ENCODE measurements at places on chromosomes 2 and 18.
A peak's percentile ranks its signal among the peaks of the same experiment; 100 is the strongest.

- DNase-seq: no peak
Measured at GRCh38 chr2:152542995-152543481, 174.2 kb downstream of the PRPF40A start.

DNA sequence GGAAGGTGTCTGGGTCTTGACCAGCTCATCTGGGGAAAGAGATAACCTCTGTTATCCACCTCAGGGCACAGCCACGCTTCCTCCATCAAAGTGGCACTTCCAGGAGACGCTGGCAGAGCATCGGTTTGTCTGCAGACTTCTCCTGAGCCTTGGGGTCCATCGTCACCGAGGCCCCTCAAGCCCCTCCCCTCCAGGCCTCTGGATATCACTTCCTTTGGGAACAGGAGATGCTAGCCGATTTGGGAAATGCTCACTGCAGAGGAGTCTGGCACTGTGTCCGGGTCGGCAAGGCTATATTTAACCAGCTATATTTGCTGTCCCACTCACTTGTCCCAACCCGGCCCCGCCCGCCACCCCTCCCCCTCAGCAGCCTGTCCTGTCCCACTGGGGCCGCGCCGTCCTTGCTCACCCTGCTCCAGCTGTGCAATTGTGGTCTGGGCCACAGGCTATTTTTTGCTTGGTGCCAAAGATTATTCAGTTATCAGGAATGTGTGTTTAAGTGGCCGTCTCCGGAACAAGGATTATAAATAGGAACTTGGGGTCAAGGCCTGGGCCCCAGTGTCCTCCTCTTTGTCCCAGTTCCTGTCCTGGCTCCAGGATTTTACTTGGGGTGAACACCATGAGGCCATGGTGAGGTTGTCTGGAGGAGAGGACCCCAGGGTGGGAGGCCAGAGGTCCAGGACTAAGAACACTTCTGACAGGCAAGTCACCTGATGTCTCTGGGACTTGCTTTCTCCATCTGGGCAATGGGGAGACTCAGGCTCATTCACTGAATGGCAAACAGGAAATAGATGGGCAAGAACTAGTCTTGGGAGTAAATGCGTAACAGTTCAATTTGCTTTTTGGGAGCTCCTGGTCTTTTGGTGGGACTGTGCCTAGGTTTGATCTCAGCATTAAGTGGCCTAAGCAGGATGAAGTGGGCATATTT, 263.6 kb downstream of the DYSF start:
- no peak for DNase-seq

GRCh38 chr2:222518570-222519381, 94.4 kb downstream of the SGPP2 start:
- DNase-seq: no peak

DNA sequence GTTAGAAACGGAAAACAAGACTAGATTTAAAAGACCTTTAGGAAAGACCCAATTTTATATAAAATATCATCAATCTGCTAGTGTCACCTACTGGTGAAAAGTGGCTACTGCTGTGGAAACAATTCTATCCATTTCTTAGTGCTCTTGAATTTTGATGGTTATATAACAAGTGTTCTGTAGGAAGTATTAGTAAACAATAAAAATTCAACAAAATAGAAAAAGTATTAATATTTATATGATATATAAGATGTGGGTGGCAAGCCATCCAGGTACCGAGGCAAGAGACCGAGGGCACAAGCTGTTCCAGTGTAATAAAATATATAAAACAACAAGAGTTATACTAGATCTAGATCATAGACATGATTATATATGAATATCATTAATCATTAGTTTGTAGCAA, 6.2 kb upstream of the TMEM87B start:
- peak; percentile 23 for DNase-seq

- no peak for DNase-seq
Measured at GRCh38 chr2:168538534-168538933, 82.5 kb downstream of the CERS6 start.

DNA sequence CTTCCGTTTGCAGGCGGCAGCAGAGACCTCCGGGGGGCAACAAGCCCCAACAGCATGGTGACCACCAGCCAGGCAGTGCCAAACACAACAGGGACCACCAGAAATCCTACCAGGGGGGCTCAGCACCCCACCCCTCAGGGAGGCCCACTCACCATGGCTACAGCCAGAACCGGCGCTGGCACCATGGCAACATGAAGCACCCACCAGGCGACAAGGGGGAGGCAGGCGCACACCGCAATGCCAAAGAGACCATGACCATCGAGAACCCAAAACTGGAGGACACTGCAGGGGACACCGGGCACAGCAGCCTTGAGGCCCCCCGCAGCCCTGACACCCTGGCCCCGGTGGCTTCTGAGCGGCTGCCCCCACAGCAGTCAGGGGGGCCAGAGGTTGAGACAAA, 192.9 kb downstream of the SMAD7 start:
- no peak for DNase-seq

GRCh38 chr2:95551055-95551568, 40.7 kb upstream of the TRIM43 start:
- no peak for DNase-seq

- DNase-seq: no peak
Measured at GRCh38 chr2:132659331-132659730, 10.7 kb downstream of the LYPD1 start.

DNA sequence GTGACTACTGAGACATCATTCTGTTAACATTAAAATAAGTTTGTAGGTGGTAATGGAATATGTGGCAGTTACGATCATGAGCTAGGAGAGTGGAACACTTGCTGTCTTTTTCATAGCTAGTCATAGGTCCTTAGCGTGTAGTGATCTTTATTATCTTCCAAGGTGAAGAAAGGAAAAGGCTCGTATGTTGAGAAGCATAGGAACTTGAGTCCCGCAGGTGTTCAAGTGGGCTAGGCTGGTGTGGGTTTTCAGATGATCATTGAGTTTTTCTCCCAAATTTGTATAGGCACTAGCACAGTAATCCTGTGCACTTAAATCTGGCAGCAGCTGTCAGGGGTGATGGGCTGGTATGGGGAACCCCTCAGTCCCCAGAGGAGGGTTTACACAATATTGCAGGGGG, 10.9 kb downstream of the SLC20A1 start:
- no peak for DNase-seq

GRCh38 chr2:43332653-43333052, 106.2 kb upstream of the ZFP36L2 start:
- DNase-seq: no peak

GRCh38 chr2:214180071-214180470, 230.8 kb upstream of the VWC2L start:
- no peak for DNase-seq

GRCh38 chr18:45788861-45789260, 36.6 kb upstream of the SIGLEC15 start:
- DNase-seq: no peak

GRCh38 chr18:62721839-62722795, 6.8 kb downstream of the PHLPP1 start:
- no peak for DNase-seq

DNA sequence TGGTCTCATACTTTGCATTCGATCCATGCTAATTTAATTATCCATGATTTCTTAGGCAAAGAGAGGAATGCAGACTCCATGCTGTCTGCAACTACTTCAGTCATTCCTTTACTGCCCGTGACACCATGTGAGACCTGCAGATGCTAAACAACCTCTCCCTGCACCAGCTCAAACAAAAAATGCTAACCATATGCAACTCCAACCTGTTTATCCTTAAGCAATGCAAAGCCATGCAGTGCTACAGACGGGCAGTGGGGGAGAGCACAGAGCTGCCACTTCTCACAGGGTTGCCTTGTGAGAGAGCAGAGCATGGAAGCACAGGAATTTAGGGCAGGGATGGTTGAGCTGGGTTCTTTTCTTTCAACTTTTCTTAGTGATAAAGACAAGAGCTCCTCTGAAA, 74.9 kb upstream of the KLHL14 start:
- no peak for DNase-seq

DNA sequence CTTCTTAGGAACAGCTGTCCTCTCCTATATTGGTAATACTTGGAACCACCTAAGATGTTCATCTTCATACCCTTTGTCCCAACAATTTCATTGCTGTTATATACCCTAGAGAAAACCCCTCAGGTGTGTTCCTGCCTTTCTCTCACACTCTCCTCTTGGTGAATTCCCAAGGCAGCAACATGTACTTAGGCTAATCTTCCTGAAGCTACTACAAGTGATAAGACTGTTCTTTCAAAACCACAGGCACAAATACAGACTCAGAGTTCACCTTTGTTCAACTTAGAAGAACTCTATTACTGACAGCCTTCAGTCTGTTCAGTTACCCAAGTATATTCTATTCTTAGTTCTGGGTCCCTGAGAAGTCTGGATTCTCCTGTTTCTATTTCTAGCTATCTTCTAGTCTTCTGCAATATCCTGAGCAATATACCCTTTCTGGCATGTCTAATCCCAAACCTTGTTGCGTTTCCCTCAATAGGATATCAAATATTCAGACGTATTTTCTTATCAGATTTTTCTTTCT, 247.7 kb upstream of the STON1 start:
- no peak for DNase-seq

- peak; percentile 58 for DNase-seq
Measured at GRCh38 chr2:202870431-202871299, 901 bp downstream of the ICA1L start.

- no peak for DNase-seq
Measured at GRCh38 chr2:100064592-100065428, 77.6 kb downstream of the AFF3 start.

- no peak for DNase-seq
Measured at GRCh38 chr2:120262761-120263428, 10.2 kb downstream of the RALB start.

- no peak for DNase-seq
Measured at GRCh38 chr2:23586741-23587306, 201.8 kb downstream of the KLHL29 start.

- DNase-seq: no peak
Measured at GRCh38 chr2:26396734-26397298, 4.9 kb upstream of the DRC1 start.

- DNase-seq: peak; percentile 98
Measured at GRCh38 chr2:41840702-41841551, 206.9 kb upstream of the PKDCC start.

GRCh38 chr2:156098506-156098905, 234.0 kb downstream of the NR4A2 start:
- peak; percentile 61 for DNase-seq

- no peak for DNase-seq
Measured at GRCh38 chr2:106561803-106562202, 74.6 kb downstream of the CD8B2 start.

DNA sequence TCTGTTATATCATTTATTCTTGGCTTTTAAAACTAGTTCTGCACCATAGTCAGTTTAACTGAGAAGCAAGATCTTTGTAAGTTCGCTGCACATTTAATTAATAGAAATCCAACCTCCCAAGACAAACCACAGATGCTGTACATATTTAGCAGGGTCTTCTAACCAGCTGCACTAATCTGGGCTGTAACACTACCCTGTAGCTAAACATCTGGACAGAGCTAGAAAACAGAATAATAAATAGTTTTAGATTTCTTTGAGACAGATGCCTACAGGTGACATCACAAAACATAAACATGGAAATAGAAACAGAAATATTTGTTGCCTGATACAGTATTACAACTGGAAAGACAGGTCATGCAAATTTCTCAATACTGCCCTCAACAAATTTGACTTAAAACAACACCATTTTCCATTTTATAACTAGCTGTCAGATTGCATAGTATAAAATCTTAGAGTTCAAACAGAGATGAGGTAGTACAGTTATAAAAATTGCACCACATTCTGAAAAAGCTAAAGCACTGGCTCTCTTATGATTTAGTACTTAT, 315.1 kb downstream of the NR4A2 start:
- no peak for DNase-seq

- DNase-seq: no peak
Measured at GRCh38 chr2:198322275-198322674, 517.9 kb downstream of the PLCL1 start.

- DNase-seq: no peak
Measured at GRCh38 chr2:40360652-40361051, 91.2 kb downstream of the SLC8A1 start.

DNA sequence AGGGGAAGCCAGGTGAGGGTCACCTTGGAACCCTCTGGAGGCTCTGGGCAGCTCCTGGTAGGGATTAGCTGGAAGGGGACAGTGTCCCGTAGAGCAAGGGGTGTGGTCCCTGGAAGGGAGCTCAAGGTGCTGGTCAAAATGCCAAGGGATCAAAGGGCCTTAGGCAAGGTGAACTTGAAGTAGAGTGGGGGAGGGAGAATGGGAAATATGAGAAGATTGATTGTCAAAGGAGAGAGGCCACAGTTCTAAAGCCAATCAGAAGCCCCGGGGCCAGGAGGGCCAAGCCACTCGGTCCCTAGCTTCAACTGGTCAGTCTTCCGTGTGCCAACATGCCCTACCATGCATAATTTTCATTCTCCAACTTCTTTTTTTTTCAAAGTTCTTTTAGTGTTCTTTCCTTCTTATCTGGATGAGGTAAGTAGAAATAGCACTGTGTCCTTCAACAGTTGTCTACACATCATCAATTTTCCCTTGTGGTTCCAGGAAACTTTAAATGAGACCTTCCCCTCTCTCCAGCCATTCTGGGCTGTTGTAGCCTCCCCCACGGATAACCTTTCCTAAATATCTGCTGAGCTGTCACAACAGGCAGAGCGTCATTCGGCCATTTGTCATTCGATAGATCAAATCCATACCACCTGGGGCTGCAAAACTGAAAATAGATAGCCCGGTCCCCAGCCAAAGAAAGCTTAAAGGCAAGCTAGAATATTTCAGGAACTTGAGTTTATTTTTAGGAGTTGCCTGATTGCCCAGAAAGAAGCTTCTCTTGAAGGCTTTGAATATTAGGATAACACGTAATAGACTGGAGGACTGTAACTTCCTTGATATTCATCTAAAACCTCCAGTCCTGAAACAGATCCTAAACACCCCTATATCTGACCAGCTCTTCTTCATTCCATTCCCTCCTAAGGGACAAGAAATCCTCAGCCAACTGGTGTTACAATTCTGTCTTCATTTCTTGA, 83.3 kb downstream of the ALPK2 start:
- DNase-seq: no peak

GRCh38 chr2:172031536-172031935, 31.8 kb downstream of the METAP1D start:
- no peak for DNase-seq

GRCh38 chr2:122737429-122738077, 982.1 kb downstream of the TSN start:
- no peak for DNase-seq

DNA sequence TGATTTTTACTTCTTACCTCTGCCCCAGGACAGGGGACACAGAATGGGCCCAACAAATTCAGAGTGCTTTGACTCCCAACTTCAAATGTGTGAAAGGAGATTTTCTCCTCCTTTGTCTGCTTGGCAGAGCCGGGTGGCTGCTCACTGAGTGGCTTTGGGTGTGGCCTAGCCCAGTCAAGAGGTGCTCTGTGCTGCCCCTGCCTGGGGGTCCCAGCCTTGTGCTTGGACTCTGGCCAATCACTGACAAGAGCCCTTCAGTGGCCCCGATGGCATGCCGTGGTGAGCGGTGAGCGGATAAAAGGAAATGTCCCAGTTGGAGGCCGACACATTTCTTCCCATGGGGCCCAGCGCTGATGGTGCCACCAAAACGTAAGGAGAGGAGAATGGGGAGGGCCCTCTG, 259.2 kb downstream of the CELF4 start:
- DNase-seq: no peak

Measured in NCI-H2081 treated with DMSO at 0.1 percent for 48 hours (cell line).